ENCODE measurements at places on chromosomes 2 and 18.

DNA sequence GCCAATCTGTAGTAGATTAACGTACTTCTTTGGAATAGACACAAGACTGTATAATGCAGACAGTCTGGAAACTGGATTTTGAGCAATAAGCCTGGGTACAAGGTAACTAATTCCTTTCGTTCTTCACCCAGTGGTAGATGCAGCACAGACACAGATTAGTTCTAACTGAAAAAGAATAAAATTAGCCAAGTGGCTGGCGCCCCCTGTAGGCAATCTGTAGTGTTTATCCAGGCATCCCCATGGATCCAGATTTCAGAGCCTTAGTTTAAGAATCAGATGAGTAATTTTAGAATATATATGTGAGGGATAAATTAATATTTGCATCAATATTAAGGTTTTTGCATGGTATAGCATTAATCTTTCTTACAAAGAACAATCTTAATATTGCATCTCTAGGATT is 563.9 kb downstream of the DCC start:
- DNase-seq = no peak

- DNase-seq = no peak
Measured at GRCh38 chr2:230636684-230637271, 75.9 kb upstream of the CAB39 start.

DNA sequence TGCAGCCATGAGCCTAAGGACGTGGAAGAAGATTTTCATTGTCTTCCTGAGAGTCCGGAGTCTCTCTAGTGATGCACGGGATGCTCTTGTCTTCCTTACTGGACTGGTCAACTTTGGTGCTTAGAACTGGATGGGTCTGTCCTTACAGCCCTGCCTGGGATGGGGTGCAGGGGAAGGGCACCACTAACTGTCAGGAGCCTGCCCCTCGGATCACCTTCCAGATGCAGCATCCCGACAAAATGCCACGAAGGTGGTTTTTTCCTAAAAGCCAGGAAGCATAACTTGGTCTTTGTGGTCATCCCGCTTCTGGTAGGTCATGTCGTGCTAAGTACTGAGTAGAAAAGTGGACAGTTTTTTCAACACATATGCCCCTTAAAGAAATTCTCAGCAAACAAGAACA is 207.4 kb upstream of the TWIST2 start:
- no peak for DNase-seq

GRCh38 chr2:180781276-180781675 is 199.1 kb upstream of the UBE2E3 start:
- DNase-seq = no peak

DNA sequence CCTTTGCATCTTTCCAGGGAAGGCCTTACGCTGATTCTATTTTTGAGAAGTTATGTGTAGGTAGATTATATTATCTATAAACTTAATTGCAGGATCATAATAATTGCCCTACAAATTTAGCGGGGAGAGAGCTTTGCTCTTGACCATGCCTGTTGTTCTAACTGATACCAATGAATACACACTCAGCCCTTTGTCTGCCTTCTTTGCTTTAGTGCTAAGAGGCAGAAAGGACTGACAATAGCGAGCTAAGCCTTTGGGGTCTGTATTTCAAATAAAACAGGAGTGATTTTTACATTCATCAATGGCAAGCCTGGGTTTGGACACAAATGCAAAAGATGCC is 115.3 kb upstream of the STON1 start:
- no peak for DNase-seq

GRCh38 chr2:104793966-104794365 is 59.9 kb upstream of the POU3F3 start:
- no peak for DNase-seq

- DNase-seq = no peak
Measured at GRCh38 chr2:203897544-203897943, 30.0 kb downstream of the CTLA4 start.

GRCh38 chr2:133836691-133837345 is 268.6 kb upstream of the NCKAP5 start:
- DNase-seq = no peak

- no peak for DNase-seq
Measured at GRCh38 chr2:17179145-17179808, 339.0 kb downstream of the RAD51AP2 start.

GRCh38 chr2:75108937-75109482 is 90.3 kb downstream of the TACR1 start:
- DNase-seq = no peak
